T47D (cell line): ENCODE measurements at places on chromosomes 4 and X.

DNA sequence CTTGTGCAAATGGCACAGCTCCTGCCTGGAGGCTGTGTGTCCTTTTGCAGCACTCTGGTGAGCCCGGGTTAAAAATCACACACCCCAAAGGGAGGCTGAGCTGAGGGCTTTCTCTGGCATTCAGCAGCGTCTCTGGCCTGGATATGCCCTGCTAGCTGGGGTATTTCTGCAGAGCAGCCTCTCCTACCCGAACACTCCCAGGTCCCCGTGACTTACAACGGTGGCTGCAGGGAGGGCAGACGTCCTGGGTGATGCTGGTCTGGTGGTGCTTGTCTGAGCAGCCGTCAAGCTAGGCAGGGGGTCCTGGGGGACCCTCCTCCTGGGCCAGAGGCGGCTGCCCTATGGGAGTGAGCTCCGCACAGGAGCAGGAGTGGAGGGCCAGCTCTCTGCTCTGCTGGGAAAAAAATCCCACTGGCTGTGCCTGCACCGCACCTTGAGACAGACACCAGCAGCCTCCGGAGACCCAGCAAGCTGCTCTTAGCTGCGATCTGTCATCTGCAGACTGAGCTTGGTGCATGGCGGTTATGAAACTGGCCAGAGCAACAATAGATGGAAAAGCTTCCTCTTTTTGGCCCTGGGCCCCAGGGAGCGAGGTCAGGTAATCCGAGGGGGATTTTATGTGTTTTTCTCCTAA is 41.3 kb upstream of the ASMTL start:
- no peak for DNase-seq

DNA sequence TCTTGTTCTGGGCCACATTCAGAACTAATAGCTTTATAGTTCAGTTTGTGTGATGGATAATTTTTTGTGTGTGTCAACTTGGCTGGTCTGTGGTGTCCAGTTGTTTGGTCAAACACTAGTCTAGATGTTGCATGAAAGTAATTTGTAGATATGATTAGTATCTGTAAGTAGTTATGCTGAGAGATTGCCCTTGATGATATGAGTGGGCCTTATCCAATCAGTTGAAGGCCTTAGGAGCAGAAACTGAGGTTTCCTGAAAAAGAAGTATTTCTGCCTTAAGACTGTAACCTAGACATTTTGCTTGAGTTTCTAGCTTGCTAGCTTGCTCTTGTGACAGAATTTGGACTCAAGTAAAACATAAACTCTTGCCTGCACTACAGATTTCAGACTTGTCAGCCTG is 30.4 kb downstream of the STIM2 start:
- no peak for DNase-seq

GRCh38 chr4:185775792-185776555 is 36.0 kb downstream of the SORBS2 start:
- no peak for DNase-seq

DNA sequence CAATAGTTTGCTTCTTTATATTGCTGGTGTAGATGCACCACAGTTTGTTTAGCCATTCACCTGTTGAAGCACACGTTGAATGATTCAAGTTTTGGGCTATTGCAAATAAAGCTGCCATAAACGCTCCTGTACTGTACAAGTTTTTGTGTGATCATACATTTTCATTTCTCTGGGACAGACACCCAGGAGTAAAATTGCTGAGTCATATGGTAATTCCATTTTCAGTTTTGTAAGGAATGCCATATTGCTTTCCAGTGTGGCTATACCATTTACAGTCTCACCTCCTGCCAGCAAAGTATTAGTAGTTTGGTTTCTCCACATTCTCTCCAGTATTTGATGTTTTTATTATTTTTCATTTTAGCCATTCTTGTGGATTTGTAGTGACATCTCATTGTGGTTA is 32.0 kb upstream of the CAPN6 start:
- no peak for DNase-seq

- DNase-seq, result no peak
Observed at GRCh38 chr4:189050643-189051042, 890.0 kb upstream of the FRG1 start.

- no peak for DNase-seq
Observed at GRCh38 chrX:91434351-91435168, at the start of gene PABPC5. Gene PABPC5 (plus strand): TSS chrX:91434839. CDS start chrX:91435578, 739 bp downstream.

GRCh38 chrX:24790166-24790565 is 96.4 kb downstream of the POLA1 start:
- DNase-seq, result no peak

DNA sequence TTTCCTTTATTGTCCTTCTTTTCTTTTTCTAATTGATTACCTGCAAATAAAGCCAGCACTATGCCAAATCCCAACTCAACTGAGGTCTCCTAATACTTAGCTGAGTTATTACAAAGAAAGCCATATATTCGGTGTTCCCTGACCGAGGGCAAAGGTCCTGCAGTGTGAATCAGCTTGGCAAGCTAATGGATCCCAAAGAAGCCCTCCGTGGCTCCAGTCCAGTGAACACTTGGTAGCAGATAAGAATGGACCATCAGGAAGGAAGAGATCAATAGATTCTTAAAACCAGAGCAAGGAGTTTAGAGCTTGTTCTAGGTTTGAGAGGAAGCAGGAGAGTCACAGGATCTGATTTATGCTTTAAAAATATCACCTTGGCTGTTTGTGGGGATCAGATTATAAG is 8.5 kb downstream of the LDB2 start:
- DNase-seq, result no peak

DNA sequence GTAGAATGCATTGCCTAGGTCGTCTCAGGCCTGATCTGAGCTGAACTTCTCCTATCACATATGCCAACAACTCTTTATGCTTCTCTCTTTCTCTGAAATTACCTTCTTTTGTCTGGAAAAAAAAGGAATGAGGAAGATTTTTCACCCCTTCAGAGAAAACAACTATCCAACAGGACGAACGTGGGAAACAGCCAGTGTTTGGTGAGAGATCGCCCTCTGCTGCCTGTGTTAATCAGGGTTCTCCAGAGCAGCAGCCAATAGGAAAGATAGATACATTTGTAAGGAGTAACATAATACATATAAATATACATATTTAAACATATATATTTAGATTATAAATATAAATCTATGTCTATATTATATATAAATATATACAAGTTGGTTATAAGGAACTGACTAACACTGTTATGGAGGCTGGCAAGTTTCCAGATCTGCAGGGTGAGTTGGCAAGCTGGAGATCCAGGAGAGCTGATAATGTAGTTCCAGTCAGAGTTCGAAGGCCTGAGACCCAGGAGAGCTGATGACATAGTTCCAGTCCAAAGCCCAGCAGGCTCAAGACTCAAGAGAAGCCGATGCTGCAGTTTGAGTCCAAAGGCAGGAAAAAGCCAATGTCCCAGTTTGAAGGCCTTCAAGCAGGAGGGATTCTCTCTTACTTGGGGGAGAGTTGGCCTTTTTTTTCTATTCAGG is 13.3 kb downstream of the CETN2 start:
- DNase-seq, result peak; percentile 43

GRCh38 chrX:32447640-32448039 is 763.7 kb downstream of the DMD start:
- DNase-seq, result no peak

- DNase-seq, result peak; percentile 18
Observed at GRCh38 chrX:9379697-9380551, 84.9 kb upstream of the TBL1X start.

GRCh38 chr4:162499478-162499877 is 335.7 kb upstream of the FSTL5 start:
- DNase-seq, result peak; percentile 2

DNA sequence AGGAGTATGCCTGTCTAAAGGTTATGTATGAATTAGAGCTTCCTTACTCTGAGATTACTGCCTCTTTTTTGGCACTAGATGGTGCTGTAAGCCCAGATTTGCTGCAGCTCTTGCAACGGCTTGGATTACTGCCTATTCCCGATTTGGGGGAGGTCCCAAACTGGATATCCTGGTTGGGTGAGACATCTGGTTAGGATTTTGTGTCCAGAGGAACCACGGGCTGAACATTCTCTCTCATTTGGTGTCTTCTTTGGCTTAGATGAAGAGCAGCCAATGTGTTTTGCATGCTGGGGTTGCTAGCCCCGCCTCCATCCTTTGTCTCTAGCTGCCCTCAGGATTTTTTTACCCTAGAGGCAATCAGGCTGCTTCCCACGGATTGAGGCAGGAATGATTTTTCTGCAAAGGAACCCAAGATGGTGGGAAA is 31.9 kb downstream of the F8A1 start:
- peak; percentile 11 for DNase-seq

DNA sequence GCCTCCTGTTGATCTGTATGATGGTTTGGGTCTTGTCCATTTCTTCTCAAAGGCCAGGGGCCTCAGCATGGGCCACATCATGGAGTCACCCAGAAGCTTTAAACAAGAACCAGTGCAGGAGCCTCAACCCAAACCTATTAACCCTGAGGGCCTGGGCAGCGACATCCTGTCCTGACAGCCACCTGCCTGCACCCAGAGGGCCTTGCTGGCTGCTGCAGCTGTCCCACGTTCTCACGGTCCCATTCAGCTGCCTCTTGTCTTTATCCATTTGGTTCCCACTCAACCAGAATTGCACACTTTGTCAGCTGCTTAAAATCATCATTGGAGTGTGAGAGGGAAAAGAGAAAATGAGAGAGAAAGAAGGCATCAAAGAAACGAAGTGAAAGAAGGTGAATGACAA is 21.6 kb downstream of the C4orf50 start:
- no peak for DNase-seq

- DNase-seq, result no peak
Observed at GRCh38 chrX:39043838-39044550, 242.7 kb downstream of the MID1IP1 start.

DNA sequence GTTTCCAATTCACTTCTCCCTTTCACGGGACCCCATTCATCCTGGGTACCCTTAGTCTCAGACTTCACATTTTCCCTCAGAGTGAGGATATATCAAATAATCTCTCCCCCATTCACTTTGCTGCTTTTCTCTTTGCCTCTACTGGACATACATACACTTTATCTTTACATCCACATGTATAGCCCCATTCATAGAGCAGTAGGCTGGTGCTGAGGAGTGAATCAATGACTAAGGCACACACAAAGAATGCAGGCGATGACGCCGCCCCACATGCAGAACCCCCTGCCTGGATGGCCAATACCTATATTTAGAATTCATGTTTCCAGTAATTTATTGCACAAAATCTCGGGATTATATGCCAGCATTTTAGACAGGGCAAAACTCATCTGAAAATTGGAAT is 554.3 kb upstream of the TENM3 start:
- DNase-seq, result no peak

DNA sequence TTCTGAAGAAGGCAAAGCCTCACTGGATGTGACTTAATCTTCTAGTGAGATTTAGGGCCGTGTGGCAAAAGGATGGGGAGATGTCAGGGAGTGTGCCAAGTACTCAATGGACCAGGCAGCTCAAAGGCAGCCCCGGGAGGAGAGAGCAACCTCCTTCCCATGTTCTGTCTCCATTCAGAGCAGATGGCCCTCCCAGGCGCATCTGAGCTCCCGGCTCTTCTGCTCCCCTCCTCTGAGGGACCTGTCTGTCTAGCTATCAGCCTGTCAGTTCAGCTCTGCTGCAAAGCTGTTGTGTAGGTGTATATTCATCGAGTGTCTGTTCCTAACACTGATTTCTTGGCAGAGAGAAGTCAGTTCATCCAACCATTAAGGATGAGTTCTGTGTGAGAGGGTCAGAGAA is 10.9 kb upstream of the PORCN start:
- no peak for DNase-seq

- DNase-seq, result no peak
Observed at GRCh38 chr4:158799013-158799770, 30.4 kb downstream of the FNIP2 start.

GRCh38 chrX:2848871-2849301 is 20.2 kb downstream of the GYG2 start:
- DNase-seq, result no peak

GRCh38 chr4:54015423-54016030 is 48.9 kb downstream of the CHIC2 start:
- DNase-seq, result no peak

DNA sequence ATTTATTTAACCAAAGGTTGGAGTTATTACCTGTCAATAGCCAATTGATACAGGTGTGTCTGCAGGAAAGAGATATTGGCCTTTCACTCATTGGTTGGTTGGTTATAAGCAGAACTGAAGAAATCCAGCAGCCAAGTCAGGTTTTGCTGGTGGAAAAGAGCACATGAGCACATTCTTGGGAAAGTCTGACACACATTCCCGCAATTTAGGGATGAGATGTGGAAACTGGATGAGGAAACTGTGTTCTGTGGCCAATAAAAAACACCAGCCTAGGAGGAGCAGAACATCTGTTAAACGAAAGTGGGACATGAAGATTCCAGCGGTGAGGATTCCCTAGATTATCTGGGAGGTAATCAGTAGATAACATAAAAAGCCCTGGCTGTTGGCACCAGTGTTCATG is 567.4 kb upstream of the CPEB2 start:
- no peak for DNase-seq

DNA sequence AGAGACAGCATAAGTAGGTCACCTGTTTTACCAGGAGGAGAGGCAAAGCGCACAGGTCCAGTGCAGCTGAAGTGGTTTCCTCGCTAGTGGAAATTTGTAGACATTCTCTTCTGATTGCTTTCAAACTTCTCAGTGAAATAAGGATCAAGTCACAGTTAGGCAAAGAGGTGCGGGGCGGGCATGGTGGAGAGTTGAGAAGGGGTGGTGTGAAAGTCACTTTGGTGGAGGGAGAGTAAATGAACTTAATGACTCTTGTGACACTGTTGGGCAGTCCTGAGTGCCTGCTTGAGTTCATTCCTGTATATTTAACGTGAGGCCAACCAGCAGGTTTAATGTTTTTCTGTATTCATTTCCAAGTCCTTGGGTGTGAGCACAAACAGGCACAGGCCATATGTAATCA is 235.6 kb downstream of the TRIML1 start:
- DNase-seq, result no peak

DNA sequence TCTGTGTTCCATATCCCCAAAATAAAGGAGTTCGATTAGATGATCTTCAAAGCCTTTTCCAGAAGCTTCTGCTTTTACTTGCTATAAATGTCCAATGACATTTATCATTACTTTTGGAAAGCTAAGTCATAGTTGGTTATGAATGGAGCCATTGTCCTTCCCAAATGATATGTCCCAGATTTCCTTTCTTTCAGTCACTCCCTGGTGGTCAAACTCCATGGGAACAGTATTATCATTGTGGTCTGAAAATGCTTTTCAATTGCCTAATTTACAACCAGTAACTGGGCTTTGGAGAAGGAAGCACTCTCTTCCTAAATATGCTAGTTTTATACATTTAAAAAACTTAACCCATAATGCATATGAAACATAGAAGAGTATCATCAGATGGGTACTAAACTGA is 571.5 kb upstream of the AMOT start:
- no peak for DNase-seq

DNA sequence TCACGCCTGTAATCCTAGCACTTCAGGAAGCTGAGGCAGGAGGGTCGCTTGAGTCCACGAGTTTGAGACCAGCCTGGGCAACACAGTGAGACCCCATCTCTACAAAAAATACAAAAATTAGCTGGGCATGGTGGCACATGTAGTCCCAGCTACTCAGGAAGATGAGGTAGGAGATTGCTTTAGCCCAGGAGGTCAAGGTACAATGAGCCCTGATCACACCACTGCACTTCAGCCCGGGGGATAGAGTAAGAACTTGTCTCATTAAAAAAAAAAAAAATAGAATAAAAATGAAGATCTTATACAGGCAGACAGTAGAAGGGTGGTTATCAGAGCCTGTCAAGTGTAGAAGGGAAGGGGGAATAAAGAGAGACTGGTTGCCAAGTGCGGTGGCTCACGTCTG is 116.9 kb downstream of the PDS5A start:
- DNase-seq, result no peak

- DNase-seq, result no peak
Observed at GRCh38 chrX:72269671-72270251, 7.3 kb downstream of the RPS4X start.
